NCI-H1436 (cell line): ENCODE measurements at places on chromosomes 12 and 14.

GRCh38 chr12:104177336-104177662, 38.3 kb upstream of the TXNRD1 start:
- DNase-seq = no peak

DNA sequence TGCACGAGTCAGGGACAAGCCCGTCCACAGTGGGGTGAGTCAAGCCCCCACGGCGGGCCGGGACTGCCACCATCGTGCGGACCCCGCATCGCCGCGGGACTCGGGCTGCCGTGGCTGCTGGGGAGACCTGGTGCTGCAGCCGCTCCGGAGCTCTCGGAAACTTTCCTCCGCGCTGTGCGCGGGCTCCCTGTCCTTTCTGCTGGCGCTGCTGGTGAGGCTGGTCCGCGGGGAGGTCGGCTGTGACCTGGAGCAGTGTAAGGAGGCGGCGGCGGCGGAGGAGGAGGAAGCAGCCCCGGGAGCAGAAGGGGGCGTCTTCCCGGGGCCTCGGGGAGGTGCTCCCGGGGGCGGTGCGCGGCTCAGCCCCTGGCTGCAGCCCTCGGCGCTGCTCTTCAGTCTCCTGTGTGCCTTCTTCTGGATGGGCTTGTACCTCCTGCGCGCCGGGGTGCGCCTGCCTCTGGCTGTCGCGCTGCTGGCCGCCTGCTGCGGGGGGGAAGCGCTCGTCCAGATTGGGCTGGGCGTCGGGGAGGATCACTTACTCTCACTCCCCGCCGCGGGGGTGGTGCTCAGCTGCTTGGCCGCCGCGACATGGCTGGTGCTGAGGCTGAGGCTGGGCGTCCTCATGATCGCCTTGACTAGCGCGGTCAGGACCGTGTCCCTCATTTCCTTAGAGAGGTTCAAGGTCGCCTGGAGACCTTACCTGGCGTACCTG, 1.1 kb downstream of the PDE3A start:
- DNase-seq = no peak

GRCh38 chr14:67491285-67491684, 2.8 kb upstream of the TMEM229B start:
- DNase-seq = no peak

GRCh38 chr14:97846156-97846555, 1049.0 kb downstream of the VRK1 start:
- no peak for DNase-seq

DNA sequence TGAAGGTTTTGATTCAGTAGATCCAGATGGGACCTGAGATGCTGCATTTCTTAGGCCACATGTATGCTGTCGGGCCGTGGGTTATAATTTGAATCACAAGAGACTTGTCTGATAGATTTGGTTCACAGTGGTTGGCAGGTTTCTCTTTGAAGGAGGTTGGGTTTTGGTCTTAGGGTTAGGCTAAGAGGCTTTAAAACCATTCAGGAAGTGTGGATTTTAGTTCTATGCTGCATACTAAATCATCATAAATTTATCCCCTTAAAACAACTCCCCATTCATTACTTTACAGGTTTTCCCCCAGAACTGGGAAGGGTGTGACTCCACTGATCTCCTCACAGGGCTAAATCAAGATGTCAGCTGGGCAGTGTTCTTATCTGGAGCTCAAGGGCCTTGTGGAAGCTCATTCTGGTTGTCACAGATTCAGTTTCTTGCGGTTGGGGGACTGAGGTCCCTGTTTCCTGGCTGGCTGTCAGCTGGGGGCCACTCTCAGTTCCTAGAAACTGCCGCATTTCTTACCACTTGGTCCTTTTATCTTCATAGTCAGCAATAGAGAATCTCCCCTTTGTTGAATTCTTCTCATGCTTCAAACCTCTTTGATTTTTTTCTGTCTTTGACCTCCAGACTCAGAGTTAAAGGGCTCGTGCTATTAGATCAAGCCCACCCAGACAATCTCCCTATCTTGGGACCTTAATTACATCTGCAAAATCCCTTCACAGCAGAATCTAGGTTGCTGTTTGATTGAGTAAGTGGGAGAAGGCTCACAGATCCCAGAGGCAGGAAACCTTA, 20.6 kb upstream of the PCNX1 start:
- DNase-seq = no peak

GRCh38 chr14:63277591-63278183, 41.0 kb downstream of the GPHB5 start:
- no peak for DNase-seq

GRCh38 chr12:66190519-66191370, 1.7 kb downstream of the IRAK3 start:
- no peak for DNase-seq

DNA sequence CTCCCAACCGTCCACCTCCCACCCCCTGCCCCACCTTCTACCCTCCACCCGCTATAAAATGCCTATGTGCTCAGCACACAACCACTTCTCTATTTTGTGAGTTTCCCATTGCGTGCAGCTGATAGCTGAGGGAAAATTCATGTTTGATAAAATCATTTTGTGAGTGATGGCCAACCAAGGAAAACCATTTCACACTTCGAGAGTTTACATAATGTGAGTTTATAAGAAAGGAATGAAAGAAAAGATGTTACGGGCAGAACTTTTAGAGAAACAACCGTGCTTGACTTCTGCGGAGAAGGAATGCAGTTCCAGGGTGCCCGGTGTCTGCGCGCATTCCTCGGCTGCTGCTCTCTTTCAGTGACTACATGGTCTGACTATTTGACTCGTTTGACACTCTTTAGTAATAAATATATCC, 140.9 kb downstream of the EFCAB11 start:
- DNase-seq = no peak

- no peak for DNase-seq
Observed at GRCh38 chr12:99024191-99024590, 379.1 kb downstream of the APAF1 start.

GRCh38 chr12:130651188-130651959, 64.7 kb downstream of the RIMBP2 start:
- no peak for DNase-seq

DNA sequence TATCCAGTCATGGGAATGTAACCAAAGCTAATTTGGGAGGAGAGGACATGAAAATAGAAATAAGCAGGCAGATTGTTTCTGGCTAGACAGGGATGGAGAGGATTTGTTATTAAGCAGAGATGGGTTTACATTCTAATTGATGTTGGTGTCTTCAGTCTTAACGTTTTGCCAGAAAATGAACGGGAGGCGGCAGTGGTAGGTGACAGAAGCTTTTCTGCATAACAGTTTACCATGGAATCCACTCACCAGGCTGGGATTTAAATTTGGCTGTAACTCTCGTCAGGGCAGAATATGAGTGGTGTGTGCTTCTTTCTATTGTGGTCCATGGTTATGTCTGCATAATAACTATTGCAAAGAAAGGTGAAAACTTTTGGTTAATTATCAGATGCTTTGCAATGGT, 50.2 kb upstream of the OTX2 start:
- DNase-seq = no peak

GRCh38 chr12:40342010-40342409, 117.2 kb downstream of the LRRK2 start:
- DNase-seq = no peak

- DNase-seq = no peak
Observed at GRCh38 chr12:3048540-3048939, 28.6 kb upstream of the TSPAN9 start.
